ENCODE measurements at places on chromosomes 16 and 17.

- DNase-seq, result peak; percentile 59
Measured at GRCh38 chr17:78484271-78485246, 92.6 kb downstream of the DNAH17 start.

- no peak for DNase-seq
Measured at GRCh38 chr17:30568117-30568430, 90.9 kb downstream of the GOSR1 start.

- no peak for DNase-seq
Measured at GRCh38 chr17:29611351-29612093, 11.2 kb downstream of the CORO6 start.

DNA sequence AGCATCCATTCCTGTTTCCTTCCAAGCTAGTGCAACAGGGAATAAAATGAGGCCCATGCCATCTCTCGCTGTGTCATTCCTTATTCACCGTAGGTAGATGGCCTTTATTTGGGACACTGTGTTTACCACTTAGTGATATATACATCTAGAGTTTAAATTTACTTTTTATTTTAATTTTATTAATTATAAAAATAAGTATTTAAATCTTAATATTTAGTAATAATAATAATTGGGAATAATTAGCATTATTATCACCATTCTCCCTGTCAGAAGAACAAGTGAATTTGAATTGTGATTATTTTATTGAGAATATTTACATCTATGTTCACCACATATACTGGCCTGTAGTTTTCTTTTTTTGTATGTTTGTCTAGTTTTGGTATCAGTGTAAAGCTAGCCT, 692.9 kb upstream of the KIF2B start:
- DNase-seq, result no peak

DNA sequence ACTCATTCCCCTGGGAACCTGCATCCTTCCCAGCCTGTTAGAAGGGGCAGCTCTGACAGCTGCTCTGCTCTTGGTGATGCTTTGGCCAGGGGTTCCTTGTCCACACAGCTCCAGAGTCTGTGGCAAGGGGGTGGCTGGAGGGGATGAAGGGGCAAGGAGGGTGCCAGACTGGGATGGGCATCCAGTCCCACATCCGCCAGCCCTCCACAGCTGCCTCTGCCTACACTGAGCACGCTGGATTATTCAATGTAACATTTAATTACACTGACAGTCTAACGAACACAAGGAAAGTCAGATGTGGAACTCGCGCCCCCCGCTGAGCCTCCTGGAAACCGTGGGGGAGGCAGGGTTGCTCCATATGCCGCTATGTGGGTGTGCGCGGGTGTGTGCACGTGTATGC, 101.1 kb downstream of the C16orf78 start:
- no peak for DNase-seq

DNA sequence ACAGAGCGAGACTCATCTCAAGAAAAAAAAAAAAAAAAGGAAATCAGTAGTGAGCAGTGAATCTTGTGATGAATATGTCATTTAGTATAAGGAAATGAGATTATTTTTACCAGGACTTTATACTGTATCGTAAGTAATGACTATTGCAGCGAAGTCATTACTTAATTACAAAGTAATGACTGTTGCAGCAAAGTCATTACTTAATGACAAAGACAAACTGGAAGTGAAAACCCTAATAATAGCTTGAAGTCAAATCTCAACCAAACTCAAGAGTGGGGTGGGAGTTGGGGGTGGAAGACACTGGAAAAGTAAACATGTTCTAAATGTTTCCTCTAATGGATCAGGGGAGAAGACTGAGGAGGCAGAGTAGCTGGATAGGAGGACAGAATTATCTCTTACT, 76.5 kb downstream of the ARHGAP44 start:
- DNase-seq, result no peak

DNA sequence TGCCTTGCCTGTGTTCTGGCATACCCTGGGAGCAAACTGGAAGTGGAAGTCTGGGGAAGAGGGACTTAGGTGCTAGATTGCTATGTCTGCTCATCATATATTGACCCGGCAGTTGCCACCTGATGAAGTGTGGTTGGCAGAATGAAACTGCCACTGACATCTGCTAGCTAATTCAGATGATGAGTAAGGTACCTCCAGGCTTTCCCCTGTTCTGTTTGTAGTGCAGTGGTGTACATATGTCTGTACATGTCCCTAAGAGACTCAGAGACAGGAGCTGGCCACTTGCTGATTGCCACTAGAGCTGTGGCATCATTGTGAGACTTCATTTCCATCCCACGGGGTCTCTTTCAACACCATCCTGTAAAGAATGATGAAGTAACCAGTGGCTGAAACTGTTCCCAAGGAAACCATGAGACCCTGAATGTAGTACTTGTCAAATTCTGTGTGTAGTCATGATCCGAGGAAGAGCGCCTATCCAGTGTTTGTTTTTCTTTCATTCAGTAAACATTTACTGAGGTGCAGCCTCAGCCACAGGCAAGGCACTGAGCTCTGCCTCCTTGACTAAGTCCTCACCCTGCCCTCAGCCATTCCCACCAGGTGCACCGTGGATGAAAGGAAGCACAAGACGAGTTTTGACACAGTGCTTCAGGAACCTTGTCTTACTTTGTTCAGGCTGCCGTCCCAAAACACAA, 13.2 kb downstream of the CLUAP1 start:
- no peak for DNase-seq

- DNase-seq, result peak; percentile 91
Measured at GRCh38 chr16:67892899-67893742, at the start of gene PSKH1. Gene PSKH1, plus strand, starts transcription at chr16:67893254. Its CDS starts 15,496 bp downstream, at chr16:67908750.

GRCh38 chr17:11612956-11613355, 14.7 kb downstream of the DNAH9 start:
- DNase-seq, result no peak

- DNase-seq, result no peak
Measured at GRCh38 chr17:7562208-7562605, 488 bp downstream of the SENP3 start.

DNA sequence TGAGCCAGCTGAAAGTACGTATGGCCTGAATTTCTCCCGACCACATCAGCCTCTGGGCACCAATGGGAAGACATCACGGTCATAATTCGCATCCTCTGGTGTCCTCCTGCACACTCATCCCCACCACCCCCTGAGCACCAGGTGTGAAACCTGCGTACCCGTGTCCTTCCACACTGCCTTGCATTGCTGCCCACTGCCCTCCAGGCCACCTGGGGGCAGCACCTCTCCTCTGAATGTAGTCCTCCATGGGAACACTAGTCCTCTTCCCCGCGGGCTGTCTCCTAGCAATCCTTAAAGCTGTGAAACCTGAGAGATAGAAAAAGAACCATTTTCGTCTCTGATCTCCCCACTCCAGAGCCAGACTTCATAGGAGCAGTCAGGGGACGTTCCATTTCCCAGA, 125.5 kb downstream of the ZNF18 start:
- no peak for DNase-seq

- DNase-seq, result no peak
Measured at GRCh38 chr16:24993722-24994686, 21.2 kb downstream of the ARHGAP17 start.

DNA sequence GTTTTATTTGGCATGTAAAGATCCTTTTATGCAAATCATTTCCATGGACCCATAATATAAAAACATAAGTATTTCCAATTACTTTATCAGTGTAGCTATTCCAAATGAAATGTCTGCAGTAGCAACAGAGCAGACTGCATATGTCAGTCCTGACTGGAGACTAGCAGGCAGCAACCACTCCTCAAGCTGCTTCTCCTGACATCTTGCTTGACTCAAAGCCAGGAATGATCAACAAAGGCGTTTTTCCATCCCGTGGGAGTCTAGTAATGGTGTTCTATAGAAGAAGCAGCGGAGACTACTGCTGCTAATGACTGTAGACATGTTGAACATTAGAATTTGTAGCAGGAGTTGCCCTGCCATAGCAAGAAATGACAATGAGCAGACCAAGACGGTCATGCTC, 73.2 kb upstream of the AKTIP start:
- no peak for DNase-seq

GRCh38 chr17:70945386-70945785, 776.1 kb downstream of the KCNJ2 start:
- DNase-seq, result no peak

- no peak for DNase-seq
Measured at GRCh38 chr16:4625560-4626159, 1.0 kb downstream of the MGRN1 start.

- DNase-seq, result no peak
Measured at GRCh38 chr16:11038777-11039176, 94.4 kb downstream of the CLEC16A start.

GRCh38 chr17:75848523-75849278, 4.5 kb upstream of the UNC13D start:
- DNase-seq, result peak; percentile 73

DNA sequence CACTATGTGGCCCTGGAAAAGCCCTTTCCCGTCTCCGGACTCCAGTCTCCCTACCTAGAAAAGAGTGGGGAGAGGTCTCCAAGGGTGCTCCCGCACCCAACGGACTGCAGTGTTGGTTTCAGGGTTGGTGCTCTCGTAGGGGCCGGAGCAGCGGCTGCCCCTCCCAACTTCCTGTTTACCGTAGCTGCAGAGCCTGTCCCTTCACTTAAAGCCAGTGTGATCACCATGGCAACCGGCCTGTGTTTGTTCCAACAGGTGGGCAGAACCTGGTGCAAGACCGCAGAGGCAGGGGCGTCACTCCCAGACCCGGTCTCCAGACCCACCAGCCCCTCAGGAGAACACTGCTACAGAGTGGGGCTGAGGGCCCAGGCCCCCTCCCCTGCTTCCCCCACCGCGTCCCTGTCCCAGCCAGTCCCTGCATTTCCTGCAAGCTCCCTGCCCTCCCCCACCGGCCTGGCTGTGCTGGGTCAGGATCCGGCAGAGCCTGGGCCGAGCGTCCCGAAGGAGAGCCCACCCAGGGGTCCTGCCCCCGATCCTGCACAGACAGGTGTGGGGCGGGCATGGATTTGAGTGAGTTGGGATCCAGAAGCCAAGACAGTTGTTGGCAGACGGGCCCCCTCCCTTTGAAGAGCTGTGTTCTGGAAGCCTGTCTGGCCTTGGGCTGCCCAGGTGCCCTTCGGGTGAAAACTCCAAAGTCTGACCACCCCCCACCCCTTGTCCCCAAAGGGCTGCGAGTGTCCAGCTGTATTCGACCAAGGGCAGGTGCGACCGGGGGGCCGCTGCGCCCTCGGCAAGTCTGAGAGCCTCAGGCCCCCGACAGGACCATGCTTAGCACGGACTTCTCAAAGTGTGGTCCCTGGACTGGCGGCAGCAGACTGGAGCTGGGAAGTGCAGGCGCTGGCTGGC, 1.5 kb upstream of the BAIAP3 start:
- DNase-seq, result no peak

GRCh38 chr17:4565209-4566141, 5.1 kb upstream of the GGT6 start:
- DNase-seq, result peak; percentile 28

GRCh38 chr17:39737760-39738567, at the start of gene GRB7:
Gene GRB7, plus strand, starts transcription at chr17:39737938. Its CDS starts 4,364 bp downstream, at chr17:39742302.
- DNase-seq, result no peak

DNA sequence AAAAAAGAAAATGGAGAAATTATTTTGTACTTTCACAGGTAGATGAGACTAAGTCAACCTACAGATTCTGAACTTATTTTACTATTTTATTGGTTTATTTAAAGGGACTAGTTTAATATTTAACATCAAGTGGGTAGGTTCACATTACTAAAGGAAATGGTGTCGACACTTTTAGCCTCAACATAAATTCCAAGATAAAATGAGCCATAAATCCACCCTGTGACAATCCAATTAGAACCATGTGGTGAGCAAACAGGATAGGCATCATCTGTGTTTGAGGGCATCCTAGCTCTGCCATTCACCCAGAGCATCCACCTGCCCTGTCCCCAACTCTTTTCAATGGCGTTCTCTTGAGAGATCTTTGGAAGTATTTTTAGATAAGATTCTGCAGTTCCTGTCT, 92.8 kb upstream of the PMFBP1 start:
- DNase-seq, result no peak

- DNase-seq, result no peak
Measured at GRCh38 chr16:3695610-3696369, 21.5 kb downstream of the TRAP1 start.

DNA sequence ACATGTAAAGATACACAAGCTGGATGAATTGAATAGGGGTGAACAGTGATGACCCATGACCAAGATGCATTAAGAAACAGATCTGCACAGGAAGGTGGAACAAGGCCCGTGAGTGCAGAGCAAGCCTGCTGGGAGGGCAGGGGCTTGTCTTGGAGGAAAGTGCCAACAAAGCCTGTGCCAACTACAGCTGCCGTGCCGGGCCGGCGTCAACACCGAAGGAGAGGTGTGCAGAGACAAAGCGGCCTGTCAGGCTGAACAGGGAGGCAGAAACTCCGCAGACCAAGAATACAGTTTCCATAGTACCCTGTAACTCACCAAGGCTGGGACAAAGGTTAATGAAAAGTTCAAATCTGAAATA, 46.7 kb downstream of the ANKRD11 start:
- DNase-seq, result no peak

DNA sequence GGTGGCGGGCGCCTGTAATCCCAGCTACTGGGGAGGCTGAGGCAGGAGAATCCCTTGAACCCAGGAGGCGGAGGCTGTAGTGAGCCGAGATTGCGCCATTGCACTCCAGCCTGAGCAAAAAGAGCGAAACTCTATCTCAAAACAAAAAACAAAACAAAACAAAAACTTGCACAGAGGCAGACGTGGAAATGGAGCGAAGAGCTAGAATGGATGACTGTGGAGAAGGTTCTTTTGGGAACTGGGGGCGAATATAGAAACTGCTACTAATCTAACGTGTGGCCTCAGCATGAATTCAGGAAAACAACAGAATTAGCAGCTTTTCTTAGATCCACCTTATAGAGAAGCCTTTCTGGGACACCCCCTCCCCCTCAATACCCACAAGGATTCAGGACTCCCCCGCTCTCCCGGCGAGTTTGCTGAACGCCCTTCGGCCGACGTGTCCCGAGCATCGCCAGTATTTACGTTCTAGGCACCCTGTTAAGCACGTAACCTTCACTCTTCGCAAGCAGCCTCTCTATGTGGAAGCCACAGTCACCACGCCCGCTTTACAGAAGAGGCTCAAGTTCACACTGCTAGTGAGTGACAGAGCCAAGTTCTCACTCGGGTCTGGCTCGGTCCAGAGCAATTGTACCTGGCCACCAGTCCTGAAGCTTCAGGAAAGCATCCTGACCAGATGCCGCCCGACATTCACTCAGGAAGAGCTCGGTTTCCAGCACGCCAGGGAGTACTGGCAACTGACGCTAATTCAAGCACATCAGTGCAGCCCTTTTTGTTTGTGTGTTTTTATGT, 13.3 kb upstream of the ABR start:
- no peak for DNase-seq

GRCh38 chr17:66988069-66988798, 23.7 kb downstream of the CACNG4 start:
- no peak for DNase-seq

DNA sequence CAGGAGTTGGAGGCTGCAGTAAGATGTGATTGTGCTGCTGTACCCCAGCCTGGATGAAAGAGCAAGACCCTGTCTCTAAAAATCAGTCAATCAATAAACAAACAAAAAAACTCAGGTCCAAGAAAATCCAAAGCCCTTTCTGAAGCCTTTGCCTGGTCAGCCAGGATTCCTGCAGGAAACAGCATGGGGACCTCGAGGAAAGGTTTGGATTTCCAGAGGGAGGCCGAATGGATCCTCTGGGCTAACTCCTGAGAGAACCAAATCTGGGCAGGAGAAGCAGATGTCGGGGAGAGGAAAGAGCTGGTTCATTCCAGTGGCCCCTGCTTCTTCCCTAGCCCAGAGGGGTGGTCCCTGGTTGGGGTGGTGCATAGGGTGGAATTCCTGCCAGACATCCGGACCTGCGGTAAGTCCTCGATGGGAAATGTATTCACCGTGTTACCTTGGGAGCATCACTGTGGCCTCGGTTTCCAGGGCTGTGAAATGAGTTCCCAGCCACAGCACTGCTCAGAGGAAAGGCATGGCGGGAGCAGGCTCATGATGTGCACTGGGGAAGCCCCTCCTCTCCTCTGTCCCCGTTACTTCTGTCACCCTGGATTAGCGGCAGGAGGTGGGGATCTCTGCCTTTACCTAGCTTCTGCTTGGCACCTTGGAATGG, 75.1 kb downstream of the CYLD start:
- no peak for DNase-seq

Measured in activated T-helper 9 cell treated with anti-CD3 and anti-CD28 coated beads, Interleukin-2, amount 50 U/mL, for 16 hours (primary cell).